ENCODE measurements at places on chromosomes 16 and 17.

- DNase-seq: no peak
Observed at GRCh38 chr17:68565661-68566441, 35.3 kb downstream of the FAM20A start.

DNA sequence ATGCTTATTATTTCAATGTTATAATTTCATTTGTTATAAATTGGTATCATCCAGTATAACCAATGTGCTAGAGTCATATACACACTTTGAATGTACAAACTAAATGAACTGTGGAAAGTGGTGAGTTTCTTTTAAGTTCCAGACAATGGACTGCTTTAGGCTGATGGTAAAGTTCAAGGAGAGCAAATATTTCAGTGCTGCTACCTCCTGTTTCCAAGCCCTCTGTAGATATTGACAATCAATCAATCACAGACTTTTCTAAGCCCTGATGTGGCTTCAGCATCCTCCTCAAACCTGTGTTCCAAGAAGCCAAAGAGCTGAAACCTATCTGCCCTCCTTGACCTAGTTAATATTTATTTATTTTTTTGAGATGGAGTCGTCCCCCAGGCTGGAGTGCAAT is 28.2 kb upstream of the SREBF1 start:
- no peak for DNase-seq

GRCh38 chr17:57010487-57010886 is 32.6 kb downstream of the SCPEP1 start:
- no peak for DNase-seq

GRCh38 chr17:81387100-81388090 is 7.9 kb upstream of the BAHCC1 start:
- no peak for DNase-seq

- DNase-seq: no peak
Observed at GRCh38 chr16:88922114-88922825, 54.7 kb downstream of the CBFA2T3 start.

DNA sequence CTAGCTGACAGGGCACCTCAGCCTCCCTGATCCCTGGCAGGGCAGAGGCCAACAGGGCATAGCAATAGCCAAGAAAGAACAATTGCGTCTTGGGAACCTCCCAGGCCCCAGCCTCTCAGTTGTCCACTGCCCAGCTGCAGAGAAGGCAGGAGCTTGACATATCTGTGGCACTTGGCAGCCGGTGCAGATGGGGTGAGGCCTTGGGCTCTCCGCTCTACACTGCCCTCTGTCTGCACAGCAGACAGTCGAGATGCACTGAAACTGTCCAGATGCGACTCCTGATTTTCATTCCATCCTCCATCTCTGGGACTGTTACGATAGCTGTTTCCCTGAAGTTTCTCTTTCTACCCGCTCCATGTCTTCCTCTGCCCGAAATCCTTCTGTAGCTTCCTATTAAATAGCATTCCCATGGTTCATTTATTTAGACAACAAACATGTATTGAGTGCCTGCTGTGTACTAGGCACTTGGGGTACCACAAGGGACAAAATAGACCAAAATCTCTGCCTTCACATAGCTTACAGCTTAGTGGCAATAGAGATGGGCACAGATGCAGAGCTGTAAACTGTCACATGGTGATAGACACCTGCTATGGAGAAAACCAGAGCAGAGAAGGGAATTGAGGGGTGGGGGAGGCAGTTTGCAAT is 3.3 kb downstream of the POLR3E start:
- no peak for DNase-seq

GRCh38 chr16:84986102-84986501 is 25.2 kb downstream of the ZDHHC7 start:
- DNase-seq: no peak

- DNase-seq: no peak
Observed at GRCh38 chr16:67965668-67966548, 2.5 kb downstream of the SLC12A4 start.

- DNase-seq: no peak
Observed at GRCh38 chr17:58210922-58211321, 8.1 kb downstream of the MKS1 start.

- DNase-seq: no peak
Observed at GRCh38 chr16:5382484-5382883, 284.9 kb upstream of the EEF2KMT start.

DNA sequence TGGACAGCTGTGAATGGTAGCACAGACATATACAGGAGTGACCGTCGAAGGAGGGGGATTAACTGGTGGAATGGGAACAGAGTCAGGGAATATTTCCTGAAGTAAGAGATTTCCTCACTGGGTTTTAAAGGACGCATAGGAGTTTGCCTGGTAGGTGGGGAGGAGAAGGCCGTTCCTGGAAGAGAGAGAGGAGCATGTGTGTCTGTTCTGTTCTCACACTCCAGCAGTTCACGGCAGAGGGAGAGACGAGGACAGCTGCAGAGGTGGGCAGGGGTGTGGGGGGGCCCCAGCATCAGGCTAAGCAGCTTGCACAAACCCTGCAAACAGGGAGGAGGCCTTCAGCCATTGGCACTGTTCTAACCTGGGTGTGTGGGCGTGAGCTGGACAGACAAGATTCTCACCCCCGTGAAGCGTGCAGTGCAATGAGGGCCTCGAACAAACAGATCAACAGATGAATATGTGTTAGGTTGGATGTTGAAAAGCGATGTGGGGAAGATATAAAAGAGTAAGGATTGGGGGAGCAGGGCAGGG is 85.3 kb upstream of the GSE1 start:
- DNase-seq: no peak

DNA sequence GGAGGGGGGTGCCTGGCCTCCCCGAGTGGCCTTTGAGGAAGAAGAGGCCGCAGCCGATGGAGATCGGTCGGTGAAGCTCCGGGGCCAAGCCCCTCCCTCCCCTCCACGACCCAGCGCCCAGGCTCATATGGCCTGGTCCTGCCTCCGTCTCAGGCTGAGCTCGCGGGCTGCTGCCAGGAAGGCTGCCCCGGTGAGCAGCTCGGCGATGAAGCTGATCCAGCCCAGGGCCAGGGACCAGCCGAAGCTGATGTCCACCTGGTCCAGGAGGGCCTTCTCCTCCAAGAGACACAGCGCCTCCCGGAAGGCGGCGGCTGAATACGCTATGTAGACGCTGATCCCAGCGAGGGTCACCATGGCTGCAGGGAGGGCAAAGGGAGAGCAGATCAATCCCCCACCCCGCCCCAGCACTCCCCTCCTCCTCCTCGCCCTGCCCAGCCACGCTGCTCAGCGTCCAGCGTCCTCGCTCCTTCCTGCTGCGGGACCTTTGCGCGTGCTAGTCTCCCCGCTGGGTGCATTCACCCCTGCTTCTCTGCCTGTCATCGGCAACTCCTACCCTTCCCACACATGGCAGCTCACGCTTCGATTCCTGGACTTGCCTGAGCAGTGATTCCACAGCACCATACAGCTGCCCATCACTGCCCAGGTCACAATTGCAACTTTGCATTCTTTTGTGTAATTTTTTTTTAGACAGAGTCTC is 20.5 kb downstream of the TMEM114 start:
- no peak for DNase-seq

DNA sequence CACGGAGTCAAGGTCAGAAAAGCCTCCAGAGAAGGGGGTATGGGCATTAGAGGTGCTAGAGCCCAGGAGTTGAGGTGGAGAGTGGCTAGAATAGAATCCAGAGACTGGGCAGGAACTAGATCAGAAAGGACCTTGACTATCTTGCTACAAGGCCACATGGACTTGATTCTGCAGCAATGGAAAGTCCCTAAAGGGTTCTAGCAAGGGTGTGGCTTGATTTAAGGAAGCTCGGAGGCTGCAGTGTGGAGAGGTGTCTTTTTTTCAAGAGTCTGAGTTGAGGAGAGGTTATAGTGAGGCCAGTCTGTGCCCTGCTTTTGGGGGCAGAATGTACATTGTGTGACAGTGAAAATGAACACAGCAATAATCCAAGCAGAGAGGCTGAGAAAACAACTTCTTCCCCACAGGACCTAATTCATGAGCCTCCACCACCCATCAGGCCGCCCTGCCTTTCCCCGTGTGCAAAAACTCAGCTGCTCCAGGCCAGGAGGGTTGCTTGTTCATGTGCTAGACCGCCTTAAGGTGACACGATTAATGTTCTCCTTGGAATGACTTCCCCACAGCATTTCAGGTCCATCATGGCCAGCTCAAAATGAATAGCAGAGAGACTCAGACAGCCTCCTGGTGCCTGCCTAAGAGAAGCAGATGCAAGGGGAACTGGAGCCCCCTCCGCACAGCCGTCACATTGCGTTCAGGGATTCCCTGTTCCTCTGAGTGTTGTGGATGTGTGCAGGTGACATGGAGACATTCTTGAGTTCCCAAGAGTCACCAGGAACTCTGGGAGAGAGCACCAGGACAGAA is 8.7 kb upstream of the BEAN1 start:
- no peak for DNase-seq

- no peak for DNase-seq
Observed at GRCh38 chr17:73013816-73014663, 78.4 kb downstream of the SLC39A11 start.

DNA sequence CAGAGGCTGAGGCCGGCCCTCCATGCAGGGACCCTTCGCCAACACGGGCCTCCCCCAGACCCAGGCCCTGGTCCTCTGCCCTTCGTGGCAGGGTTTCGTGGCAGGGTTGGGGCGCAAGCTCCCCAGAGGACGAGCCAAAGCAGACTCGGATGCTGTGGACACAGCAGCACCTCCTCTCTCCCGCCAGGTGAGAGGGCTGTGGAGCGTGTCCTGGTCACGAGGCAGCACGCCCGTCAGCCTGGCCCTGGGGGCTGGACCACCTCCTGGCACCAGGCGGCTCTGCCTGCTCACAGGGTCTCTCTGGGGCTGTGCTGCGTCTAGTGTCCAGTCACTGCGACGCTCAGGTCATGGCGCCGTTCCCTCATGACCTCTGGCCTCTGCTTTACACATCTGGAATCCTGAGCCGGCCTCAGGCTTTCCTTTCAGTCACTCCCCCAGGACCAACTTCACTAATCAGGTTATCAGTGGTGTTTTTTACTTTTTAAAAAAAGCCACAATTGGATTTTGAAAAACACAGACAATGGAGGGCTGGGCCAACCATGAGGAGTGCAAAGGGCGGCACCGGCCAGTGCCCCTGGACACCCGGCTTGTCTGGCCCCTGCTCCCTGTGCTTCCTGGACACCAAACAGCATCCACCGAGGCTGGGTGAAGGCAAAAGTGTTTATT is 5.4 kb downstream of the NDUFAF8 start:
- no peak for DNase-seq

- no peak for DNase-seq
Observed at GRCh38 chr17:74392848-74393247, 25.5 kb downstream of the GPR142 start.

DNA sequence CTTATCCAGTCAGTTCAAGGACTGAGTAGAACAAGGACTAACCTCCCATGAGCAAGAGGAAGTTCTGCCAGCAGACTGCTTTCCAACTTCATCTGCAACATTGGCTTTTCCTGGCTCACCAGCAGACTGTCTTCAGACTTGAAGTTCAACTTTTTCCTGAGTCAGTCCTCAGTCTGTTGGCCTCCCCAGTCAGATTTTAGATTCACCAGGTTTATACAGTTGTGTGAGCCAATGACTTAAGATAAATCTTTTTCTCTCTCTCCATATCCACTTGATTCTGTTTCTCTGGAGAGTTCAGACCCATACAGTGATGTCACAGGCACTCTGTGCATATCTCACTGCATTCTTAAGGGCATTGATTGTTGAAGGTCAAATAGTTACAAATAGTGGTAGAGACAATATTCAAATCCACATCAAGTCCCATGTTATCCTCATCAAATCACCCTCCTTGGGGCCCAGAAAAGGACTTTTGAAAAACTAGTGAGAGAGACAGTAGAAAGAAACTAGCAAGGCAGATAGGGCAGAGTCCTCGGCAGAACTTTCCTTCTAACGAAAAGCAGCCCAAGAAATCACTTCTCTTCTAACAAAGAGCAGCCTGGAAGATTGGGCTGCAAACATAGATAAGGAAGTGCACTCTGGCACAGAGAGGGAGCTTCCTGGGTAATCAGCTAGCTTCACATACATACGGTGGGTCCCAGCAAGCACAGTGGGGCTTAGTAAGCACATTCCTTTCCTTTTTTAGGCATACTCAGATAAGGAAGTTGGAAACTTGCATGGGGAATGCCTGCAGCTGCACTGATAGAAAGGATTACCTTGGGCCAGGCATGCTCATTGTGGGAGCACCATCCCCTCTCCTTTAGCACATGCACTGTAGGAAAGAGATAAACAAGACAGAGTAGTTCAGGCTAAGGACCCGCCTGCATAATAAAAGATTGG is 132.3 kb upstream of the FAM20A start:
- DNase-seq: no peak

DNA sequence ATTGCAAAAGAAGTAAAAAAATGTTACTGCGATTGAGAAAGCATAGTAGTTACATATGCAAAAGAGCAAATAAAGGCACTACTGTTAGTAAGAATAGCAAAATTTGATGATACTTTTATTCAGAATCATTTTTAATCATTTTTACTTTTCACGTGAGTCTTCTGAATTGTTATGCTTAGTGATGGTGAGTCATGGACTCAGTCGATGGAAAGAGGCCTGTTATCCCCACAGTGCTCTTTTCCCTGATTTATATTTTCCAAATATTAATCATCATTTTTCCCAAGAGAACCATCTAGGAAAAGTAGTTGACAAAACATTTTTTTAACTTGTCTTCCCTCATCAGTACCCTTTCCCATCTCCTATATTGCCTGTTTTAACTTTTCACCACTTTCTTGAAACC is 181.1 kb downstream of the CHD9 start:
- no peak for DNase-seq

DNA sequence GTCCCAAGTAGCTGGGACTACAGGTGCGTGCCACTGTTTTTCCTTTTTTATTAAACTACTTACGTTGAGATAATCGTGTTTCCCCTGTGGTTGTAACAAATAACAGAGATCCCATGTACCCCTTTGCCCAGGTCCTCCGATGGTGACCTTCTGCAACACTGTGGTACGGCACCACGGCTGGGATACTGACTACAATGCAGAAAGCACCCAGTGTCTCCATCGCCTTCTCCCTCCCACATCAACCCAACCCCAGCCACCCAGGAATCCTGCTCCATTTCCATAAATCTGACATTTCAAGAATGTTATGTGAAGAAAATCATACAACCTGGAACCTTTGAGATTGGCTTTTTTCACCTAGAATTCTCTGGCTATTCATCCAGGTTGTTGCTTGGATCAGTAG is 22.1 kb downstream of the MPRIP start:
- no peak for DNase-seq

DNA sequence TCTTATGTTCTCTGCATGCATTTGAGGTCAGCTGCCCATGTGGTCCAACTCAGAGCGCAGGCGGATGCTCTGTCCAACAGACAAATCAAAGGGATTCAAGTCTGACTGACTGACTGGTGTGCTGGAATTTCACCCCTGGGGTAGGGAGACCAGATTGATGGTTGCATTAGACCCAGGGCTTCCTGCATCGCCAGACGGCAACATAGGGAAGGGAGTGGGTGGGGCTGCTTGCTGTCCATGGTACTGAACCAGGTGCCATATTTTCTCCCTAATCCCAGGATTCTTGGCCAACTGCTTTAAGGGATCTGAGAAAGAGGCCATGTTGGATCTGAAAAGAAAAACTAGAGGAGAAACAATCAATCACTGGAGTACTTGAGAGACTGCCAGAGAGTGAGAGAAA is 332.0 kb downstream of the XYLT1 start:
- DNase-seq: no peak

GRCh38 chr16:66081775-66082366 is 284.6 kb upstream of the CDH5 start:
- peak; percentile 36 for DNase-seq
